ENCODE measurements at places on chromosomes 1 and 21. TPM values are rescaled to one million over a fixed set of nuclear protein-coding genes. Genes with fewer than 3 reads are reported as not detected.

The SEC22B gene
- 22.0 TPM for total RNA-seq

GRCh38 chr1:183472488-183473216 lies at the start of gene SMG7:
Gene SMG7, plus strand, starts transcription at chr1:183472499. Its CDS starts 122 bp downstream, at chr1:183472621.
- DNase-seq, result no peak

The PERM1 gene
- not detected for total RNA-seq

The AZIN2 gene
- 0.64 TPM for total RNA-seq

The TYW3 gene
- total RNA-seq, result 9.6 TPM

GRCh38 chr1:65330822-65331221 lies 21.5 kb downstream of the DNAJC6 start:
- no peak for DNase-seq

The GBP7 gene
- total RNA-seq, result not detected

The MYOG gene
- not detected for total RNA-seq

The PCAT6 gene
- total RNA-seq, result 0.25 TPM

The CCDC181 gene
- not detected for total RNA-seq

- DNase-seq, result peak; percentile 99
Measured at GRCh38 chr1:59596432-59596831, 218.3 kb upstream of the HOOK1 start.

The HSPA6 gene
- 1.5 TPM for total RNA-seq

DNA sequence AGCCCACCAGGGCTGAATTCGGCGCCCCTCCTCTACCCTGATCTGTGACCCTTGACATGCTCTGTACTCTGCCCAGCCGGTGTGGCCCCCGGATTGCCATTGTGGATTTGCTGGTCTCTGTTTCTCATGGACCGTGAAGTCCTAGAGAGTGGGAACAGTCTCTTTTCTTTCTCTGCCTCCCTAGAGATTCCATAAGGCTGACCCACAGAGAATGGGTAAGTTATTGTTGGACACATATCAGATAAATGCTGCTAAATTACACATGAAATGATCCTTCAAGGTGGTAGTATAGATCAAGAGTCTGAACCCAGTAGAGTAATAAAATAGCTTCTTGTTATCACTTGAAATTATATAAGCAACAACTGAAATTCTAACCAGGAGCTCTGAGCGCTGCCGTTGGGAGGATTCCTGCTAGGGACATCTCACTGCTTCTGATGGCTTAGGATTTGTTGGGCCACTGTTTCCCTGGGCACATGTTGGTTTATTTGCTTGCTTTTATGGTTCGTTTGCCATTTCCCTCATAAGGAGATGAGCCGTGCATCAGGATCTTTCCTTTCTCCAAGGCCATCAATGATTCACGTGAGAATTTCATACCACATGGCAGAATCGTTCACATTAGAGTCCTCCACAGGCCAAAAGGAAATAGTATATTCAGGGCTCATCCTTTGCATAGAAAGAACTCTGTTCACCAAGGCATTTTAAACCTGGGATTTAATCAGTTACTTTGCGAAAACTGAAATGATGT lies 111.9 kb downstream of the ZBTB18 start:
- no peak for DNase-seq

- peak; percentile 8 for DNase-seq
Measured at GRCh38 chr1:214604523-214604922, 1.5 kb downstream of the CENPF start.

- no peak for DNase-seq
Measured at GRCh38 chr1:73180397-73181189, 898.3 kb upstream of the NEGR1 start.

DNA sequence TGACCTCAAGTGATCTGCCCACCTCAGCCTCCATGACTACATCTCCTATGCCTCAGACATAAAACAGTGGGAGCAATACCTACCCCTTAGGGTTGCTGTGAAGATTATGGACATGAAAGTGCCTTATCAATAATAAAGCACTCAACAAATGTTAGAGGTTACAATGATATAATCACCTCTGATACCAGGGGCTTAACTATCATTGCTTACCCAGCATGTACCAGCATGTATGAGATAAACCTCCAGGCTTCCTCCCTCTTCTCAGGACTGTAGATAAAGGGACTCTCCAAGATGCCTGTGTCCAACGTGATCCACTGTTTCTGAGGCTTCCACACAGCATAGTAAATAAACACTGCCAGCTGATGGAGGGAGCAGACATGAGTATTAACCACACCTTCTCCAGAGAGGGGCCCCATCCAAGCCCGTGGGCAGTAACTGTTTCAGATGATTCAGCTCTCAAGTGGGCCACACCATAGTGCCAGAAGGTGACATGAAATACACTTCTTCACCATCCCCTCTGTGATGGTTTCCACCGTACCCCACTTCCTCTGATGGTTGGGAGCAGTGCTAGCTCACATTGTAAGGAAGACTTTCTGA lies 26.2 kb downstream of the RHBDL2 start:
- no peak for DNase-seq

- no peak for DNase-seq
Measured at GRCh38 chr1:162353078-162353477, 23.6 kb downstream of the SPATA46 start.

- peak; percentile 100 for DNase-seq
Measured at GRCh38 chr1:51878616-51879336, at the start of gene NRDC. Gene NRDC, minus strand, starts transcription at chr1:51878727. Its CDS starts 112 bp downstream, at chr1:51878615.

GRCh38 chr1:39354572-39354971 lies 136.9 kb upstream of the BMP8A start:
- no peak for DNase-seq

- no peak for DNase-seq
Measured at GRCh38 chr1:59015708-59016107, 231.9 kb upstream of the JUN start.

Measured in dermis microvascular lymphatic vessel endothelial cell (primary cell).